ENCODE measurements at places on chromosomes 7 and 10.

GRCh38 chr10:79051766-79052165, 17.0 kb upstream of the ZMIZ1 start:
- DNase-seq: no peak

- peak; percentile 67 for DNase-seq
Measured at GRCh38 chr7:98399462-98399861, 1.4 kb downstream of the BAIAP2L1 start.

GRCh38 chr7:131767591-131767990, 211.2 kb upstream of the PODXL start:
- no peak for DNase-seq

GRCh38 chr10:24866604-24867583, 85.5 kb downstream of the PRTFDC1 start:
- peak; percentile 66 for DNase-seq

GRCh38 chr10:80015911-80016830, 62.3 kb upstream of the TMEM254 start:
- no peak for DNase-seq

DNA sequence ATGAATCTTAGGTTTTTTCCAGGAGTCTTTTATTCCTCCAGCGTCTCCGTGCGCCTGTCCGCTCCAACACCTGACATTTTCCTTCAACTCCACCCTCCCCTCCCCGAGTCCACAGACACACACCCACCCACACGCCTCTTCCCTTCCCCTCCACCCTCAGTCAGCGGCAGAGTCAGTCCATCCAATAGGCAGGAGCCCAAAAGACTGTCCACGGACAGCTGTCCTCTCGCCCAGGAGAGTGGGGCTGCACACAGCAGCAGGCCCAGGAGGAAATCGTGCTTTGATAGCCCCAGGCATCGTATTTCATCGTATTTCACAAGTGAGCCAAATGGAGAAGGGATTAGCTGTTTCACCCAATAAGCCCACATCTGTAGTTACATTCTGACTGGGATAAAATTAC, 285.1 kb downstream of the ZEB1 start:
- DNase-seq: no peak

GRCh38 chr10:29648983-29649268, 14.2 kb upstream of the SVIL start:
- DNase-seq: no peak
